ENCODE measurements at places on chromosomes 4 and X.

- no peak for DNase-seq
Measured at GRCh38 chrX:153357877-153358276, 23.9 kb downstream of the ZNF275 start.

- no peak for DNase-seq
Measured at GRCh38 chr4:73419106-73420038, 15.3 kb downstream of the ALB start.

- peak; percentile 58 for DNase-seq
Measured at GRCh38 chr4:7206911-7207567, 14.7 kb downstream of the SORCS2 start.

DNA sequence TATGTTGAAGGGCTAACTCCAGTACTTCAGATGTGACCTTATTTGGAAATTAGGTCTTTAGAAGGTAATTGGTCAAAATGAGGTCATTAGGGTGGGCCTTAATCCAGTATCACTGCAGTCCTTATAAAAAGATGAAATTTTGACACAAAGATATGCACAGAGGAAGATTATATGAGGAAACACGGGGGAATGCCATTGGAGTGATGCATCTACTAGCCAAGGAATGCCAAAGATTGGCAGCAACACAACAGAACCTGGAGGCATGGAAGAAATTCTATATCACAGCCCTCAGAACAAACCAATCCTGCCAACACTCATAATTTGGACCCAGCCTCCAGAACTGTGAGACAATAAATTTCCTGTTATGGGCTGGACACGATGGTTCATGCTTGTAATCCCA is 17.6 kb downstream of the TRIM61 start:
- DNase-seq = no peak

- DNase-seq = no peak
Measured at GRCh38 chr4:182019148-182019652, 224.0 kb upstream of the TENM3 start.

DNA sequence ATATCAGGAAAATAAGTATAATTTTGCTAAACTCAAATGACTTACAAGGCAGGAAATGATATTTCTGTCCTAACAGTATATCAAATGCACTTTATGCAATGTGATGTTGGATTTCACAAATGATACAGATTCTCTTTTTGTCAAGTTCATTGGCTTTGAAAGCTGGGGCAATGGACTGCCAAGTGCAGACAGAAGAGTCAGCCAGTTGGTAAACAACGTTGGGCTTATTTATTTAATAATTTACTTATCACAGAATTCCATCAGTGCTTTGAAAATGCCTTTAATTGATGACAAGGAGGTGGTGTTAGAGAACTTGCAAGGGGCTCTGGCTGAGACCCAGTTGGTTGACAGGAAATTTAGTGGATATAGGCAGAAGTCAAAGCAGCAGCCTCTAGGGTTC is 79.9 kb upstream of the ADGRG2 start:
- no peak for DNase-seq

GRCh38 chr4:33532821-33533220 is 2711.5 kb downstream of the ARAP2 start:
- DNase-seq = no peak

DNA sequence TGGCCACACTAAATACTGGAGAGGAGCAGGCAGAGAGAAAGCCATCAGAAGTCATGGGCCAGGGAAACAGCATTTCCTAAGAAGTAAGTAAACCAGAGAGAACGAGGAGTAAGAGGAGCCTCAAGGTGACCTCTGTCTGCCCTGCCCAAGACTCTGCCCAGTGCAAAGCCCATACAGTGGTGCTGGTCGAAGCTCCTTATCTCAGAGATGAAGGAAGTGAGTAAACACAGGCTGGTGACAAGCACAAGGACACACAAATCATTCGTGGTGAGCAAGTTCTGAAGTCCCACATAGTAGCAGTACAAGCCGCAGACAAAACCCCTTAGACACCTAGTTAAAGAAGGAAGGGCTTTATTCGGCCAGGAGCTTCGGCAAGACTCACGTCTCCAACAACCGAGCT is 62.7 kb downstream of the DCTD start:
- no peak for DNase-seq

DNA sequence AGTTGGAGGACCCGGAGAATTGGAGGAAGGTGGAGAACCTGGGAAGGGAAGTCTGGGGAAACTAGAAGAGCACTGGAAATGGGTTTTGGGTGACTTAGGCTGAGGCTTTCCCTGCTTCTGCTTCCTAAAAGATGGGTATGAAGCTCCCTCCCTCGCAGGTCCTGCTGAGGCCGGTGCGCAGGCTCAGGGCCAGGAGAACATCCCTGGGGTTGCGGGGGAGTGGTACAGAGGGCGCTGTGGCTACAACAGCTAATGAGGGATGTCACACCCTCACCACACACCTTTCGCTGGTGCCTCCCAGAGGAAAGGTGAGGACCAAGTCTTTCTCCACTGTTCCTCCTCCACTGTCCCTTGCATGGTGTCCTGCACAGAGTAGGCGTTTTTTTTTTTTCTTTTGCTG is 15.8 kb downstream of the APLN start:
- no peak for DNase-seq

DNA sequence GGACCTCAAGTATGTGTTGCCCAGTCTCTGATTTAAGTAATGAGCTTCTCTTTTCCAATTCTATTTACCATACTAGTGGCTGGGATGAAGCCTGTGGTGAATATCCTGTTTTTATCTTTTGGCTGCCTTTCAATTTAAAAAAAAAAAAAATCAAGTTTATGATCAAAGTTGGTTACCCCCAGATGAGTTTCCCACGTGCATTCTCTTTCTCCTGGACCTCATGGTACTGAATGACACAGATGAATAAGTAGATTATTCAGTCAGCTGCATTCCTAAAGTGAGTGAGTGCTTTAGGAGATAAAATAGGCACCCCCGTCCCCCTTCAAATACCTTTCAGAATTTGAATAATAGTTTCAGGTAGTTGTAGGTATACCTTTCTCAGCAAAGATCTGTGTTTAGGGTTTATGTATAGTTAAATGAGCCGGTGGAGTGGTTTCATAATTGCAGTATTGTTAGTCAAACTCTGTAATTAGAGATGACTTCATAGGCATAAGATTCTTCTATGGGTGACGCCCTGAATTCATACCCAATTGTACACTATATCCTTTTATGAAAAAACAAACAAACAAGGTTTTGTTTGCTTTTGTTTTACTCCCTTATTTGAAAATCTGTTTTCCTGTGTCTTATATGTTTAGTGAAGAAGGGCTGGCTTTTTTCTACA is 41.9 kb downstream of the PLS3 start:
- no peak for DNase-seq

- no peak for DNase-seq
Measured at GRCh38 chr4:172631832-172632231, 536.8 kb upstream of the GALNT7 start.

DNA sequence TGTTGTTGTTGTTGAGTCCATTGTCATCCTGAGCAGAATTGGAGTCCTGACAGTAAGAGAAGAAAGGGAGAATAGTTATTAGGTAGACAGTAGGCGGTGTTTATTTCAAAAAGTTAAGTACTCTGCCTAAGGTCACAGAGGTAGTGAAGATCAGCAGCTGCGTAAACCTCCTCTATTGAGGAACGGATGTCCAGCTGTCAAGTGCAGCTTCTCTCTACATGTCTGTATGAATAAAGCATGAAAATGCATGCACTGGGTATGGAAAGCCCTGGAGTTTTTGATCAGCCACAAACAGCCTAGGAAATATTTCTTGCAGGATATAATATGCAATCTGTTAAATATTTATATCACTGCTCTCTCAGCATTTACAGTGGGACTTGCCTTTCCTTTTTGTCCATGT is 109.4 kb upstream of the CBLL2 start:
- DNase-seq = no peak

GRCh38 chr4:3874028-3874415 is 107.8 kb downstream of the ADRA2C start:
- DNase-seq = no peak

DNA sequence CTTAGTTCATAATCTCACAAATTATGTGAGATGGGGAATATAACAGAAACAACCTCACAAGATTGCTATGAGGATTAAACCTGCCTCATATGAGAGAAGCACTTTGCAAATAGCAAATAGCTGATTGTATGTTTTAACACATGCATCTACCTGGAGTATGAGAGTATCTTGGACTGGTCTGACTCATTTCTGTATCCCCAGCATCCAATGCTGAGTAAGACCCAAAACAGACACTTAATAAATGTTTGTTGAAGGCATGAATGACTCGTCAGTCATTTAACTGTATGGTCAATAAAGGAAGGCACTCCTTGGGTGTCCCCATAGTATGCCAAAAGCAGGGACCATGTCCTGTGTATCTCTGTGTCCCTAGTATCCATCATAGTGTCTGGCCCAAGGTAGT is 350.9 kb upstream of the F9 start:
- no peak for DNase-seq

DNA sequence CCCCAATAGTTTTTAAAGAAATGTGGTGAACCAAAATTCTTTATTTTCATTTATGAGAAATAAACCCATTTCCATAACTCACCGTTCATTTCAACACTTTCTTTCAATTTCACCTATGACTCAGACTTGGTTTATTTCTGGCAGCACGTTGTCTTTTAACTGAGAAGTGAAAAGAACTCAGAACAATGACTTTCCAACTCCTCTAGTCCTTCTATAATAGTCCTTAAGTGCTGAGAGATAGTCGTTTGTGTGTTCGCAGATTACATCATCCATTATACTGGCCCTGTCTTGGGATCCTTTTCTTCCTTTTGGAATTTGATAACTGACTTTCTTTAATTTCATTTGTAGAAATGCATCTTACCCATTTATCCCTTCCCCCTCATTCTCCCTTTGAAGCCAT is 113.6 kb downstream of the GLUD2 start:
- DNase-seq = no peak

- DNase-seq = no peak
Measured at GRCh38 chr4:166277853-166278252, 404.8 kb downstream of the TLL1 start.

DNA sequence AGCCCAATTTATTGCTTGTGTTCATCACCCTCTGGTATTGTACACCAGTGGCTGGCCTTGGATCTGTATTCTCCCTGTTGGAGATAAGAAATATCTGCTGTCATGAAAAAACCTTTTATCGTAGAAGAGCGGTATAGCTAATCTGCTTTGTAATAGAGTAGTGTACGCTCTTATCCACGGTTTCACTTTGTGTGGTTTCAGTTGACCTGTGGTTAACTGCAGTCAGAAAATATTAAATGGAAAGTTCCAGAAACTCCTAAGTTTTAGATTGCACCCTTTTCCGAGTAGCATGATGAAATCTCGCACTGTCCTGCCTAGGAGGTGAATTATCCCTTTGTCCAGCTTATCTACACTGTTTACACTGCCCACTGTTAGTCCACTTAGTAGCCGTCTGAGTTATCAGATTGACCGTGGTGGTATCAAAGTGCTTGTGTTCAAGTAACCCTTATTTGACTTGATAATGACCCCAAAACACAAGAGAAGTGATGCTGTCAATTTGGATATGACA is 42.4 kb downstream of the KDM6A start:
- DNase-seq = no peak

DNA sequence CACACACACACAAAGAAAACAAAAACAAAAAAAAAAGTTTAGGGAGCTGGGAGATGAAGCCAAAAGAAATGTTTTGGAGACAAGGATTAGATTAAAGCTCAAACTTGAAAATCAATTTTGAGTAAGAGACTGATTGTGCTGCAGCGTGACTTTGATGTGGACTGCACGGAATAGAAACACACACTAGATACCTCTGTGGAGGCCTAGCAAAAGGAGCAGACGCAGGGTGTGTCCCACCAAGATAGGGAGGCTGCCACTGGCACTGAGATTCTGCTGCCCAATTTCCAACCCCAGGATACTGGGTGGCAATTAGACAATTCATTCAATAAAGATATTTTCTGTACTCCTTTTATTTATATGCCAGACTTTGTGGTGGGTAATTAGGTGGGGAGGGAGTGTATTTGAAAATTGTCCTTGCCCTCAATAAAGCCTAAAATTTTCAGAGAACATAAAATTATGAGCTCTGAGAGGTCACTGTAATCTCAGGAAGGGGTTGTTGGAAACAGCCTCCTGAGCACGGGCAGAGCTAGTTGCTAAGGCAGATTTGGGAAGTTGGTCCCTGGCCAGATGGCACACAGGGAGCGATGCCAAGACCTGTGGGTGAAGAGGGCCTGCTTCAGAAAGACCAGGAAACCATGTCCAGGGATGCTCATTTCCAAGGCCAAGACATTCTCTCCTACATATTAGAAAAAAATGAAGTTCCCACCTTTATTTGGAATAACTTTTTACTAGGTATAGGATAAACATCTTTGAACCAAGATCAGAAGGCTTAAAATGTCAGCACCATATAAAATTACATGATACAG is 1.9 kb upstream of the PPP3CA start:
- no peak for DNase-seq

GRCh38 chrX:16868920-16869319 is 1.2 kb downstream of the RBBP7 start:
- DNase-seq = no peak

DNA sequence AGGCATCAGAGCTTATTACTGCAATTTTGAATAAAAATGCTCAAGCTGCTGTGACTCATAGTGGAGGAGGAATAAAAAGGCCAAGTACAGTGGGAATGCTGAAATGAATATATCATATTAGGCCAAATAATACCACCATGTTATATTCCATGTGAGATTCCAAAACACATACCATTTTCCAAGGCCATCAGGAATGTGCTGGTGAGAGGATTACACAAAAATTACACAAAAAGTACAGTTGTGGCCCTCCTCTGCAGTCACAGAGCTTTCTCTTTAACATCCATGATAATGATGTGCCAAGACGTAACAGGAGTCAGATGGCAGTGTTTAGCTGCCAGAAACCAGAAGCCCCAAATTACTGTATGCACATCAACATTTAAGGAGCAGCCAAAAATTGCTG is 153.5 kb downstream of the PCDH18 start:
- no peak for DNase-seq

DNA sequence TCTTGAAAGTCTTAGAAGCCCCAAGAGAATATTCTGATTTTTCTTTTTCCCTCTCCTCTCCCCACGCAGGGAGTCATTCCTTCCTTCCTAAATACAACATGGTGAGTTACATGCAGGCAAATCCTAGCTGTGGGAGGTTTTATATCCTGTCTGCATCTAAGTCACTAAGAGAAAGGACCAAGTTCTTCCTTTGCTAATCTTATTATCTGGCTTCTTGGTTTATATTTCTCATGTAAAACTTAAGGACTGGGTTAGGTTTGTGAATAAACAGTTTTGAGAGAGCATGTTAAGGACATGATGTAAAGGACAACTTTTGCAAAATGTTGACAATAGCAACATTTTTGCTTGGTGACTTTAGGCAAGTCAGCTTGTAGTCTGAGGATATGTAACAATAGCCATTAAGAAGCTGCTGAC is 5.1 kb upstream of the CXCL9 start:
- peak; percentile 63 for DNase-seq
